Activated T-helper 17 cell treated with anti-CD3 and anti-CD28 coated beads, Interleukin-2, amount 50 U/mL, for 72 hours (primary cell): ENCODE measurements at places on chromosomes 16 and 17. TPM values are rescaled to one million over a fixed set of nuclear protein-coding genes. Genes with fewer than 3 reads are reported as not detected.
A peak's percentile ranks its signal among the peaks of the same experiment; 100 is the strongest.

Gene CACNG1
- not detected for total RNA-seq

Gene CRHR1
- not detected for total RNA-seq

Gene FOXN1
- not detected for total RNA-seq

Gene ATAD5
- total RNA-seq: 35.8 TPM

Gene TEX19
- total RNA-seq: 0.28 TPM

Gene CEP295NL
- total RNA-seq: not detected

DNA sequence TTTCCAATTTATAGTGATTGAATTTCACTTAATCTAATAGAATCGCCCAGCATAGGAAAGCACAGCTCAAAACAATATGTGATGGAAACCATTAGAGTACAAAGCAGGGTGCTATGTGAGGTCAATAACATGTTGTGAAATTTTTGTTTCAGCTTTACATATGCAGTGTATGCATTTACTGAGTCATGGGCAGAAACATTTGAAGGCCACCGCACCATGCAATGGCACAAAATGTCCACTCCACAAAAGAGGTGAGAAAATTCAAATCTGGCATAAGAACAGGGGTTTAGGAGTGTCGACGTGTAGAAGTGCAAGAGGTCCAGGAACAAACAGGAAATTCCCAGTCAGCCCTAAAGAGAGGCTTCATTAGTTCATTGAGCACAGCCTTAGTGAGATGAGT, 131.2 kb downstream of the ANKFN1 start:
- ATAC-seq: no peak

- no peak for ATAC-seq
These were observed 24.9 kb downstream of the KIAA0513 start for GRCh38 chr16:85052536-85052935.

GRCh38 chr17:7576432-7576937, 3.0 kb upstream of the CD68 start:
- no peak for ATAC-seq

DNA sequence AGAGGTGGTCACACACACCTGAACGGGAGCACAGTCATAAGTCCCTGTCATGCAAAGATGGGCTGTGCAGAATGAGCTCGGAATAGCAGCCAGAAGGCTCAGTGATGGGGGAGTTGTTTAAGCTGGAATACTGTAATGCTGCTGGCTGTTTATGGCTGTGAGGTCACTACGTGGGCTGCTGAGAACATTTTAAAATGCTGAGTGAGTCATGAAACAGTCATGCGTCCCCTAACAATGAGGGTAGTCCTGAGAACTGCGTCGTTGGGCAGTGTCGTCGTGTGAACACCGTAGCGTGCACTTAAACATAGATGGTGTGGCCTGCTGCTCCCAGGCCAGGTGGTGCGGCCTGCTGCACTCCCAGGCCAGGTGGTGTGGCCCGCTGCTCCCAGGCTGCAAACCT, 39.7 kb downstream of the TBCD start:
- no peak for ATAC-seq

GRCh38 chr17:79745641-79746105, 14.9 kb downstream of the ENPP7 start:
- peak; percentile 47 for ATAC-seq

- ATAC-seq: peak; percentile 80
These were observed 27.8 kb downstream of the CASKIN2 start for GRCh38 chr17:75487351-75488070.

DNA sequence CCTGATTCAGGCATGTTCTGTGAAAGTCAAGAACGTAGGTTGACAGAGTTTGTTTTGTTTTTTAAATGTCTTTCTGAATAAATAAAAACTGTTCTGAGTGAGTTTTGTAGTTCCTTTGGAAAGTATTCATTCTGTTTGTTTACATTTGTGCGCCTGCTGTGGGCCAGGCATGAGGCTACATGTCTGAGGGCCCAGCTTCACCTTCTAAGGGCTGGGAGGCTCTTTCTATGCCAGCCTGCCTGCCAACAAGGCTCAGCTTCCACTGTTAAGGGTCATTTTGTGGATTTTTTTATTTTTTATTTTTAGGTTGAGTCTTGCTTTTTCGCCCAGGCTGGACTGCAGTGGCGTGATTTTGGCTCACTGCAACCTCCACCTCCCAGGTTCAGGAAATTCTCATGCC, 6.1 kb downstream of the WWOX start:
- no peak for ATAC-seq

- ATAC-seq: no peak
These were observed 5.6 kb upstream of the CRYM start for GRCh38 chr16:21283521-21284289.

DNA sequence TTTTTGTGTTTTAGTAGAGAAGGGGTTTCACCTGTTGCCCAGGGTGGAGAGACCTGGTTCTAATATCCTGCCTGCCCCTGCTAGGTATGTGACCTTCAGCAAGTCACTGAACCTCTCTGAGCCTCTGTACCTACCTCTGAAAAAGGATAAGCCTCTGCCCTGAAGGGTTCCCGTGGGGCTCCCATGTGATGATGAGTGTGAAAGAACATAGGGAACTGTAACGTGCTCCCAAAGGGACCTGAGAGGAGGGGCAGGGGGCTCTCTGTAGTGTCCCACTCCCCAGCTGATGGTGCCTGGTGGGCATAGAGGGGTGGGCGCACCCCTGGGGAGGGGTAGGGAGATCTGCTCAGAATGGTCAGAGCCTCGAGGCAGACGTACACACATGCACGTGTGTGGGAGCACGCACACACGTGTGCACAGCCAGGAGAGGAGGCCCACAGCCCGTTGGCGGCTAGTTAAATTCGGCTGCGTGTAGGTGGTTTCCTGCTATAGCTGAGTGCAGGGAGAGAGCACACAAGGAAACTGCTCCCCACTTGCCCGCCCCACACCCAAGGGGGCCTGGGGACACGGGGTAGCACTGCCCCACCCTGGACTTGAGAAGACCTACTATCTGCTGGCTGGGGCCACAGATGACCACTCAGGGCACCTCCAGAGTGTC, 6.7 kb downstream of the KCNH4 start:
- ATAC-seq: peak; percentile 11

DNA sequence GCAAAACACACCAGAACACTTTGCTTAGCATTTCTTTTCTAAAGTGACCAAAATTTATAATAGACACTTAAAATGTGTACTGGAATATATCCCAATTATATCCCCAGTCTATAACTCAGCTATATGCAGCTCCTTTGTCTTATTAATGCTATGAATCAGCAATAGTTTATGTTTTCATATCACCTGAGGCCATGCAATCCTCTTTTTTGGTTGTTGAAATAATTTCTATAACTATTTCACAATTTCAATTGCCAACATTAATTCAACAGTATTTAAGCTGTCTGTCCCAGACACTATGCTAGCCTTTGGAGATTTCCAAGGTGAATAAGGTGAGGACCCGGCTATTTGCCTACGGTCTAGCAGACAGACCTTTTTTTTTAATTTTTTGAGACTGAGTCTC, 17.2 kb upstream of the BMERB1 start:
- ATAC-seq: no peak

DNA sequence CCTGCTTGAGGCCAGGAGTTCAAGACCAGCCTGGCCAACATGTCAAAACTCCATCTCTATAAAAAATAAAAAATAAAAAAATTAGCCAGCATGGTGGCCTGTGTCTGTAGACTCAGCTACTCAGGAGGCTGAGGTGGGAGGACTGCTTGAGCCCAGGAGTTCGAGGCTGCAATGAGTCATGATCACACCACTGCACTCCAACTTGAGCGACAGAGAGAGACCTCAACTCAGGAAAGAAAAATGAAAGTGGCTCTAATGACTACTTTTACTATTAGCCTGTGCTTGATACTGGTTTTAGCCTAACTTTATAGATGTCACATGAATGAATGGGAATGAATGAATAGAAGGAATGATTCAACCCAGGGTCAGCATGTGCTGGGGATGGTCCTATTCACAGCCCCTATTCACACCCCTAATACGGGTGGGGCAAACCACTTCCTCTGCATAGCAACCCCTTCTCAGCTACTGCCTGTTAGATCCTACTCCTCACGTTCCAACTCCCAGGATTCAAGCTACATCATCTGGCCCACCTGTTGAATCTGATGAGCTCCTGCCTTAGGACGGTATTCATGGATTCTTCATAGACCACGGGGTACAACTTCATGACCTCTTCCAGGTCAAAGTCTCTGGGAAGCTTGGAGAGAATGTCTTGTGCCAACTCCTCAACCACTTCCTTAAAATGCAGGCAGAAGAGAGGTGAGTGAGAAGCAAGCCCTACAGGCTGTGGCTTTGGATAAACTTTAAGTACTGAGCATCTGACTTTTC, 40.5 kb downstream of the LYRM1 start:
- peak; percentile 6 for ATAC-seq

DNA sequence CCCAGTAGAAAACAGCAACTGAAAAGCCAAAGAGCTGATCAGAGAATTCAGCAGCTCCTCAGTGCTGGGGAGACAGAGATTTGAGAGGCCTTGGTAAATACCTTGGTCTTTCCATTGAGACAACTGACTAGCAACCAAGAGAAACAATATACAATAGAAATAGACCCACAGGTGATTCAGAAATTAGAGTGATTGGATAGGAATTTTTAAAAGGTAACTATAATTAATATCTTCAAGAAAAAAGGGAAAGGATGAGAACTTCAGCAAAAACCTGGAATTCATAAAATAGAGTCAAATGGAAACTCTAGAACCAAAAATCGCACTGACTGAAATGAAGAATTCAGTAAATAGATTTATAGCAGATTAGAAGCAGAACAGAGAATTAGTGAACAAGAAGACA, 32.5 kb upstream of the ITGAX start:
- no peak for ATAC-seq

- peak; percentile 47 for ATAC-seq
These were observed 232.4 kb upstream of the PSMD7 start for GRCh38 chr16:74064120-74064735.

GRCh38 chr17:57662644-57663308, 82.3 kb downstream of the CCDC182 start:
- ATAC-seq: peak; percentile 47

DNA sequence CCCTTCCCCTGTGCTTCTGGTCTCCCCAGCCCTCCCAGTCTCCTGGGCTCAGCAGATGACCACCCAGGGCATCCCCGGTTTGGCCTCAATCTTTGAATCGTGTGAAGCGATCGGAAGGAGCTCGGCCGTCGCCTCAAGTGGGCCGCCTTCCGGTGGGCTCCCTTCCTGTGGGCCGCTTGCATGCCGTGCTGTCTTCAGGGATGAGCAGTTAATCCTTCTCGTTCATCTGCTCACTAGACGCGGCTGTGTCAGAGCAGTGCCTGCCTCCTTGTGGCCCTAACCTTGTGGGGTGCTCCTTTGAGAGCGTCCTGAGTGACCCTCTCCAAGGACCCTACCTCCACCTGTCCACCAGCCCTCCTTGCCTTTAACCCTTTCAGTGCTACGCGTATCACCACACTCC, 40.4 kb downstream of the BAIAP2 start:
- no peak for ATAC-seq

- no peak for ATAC-seq
These were observed 148.4 kb downstream of the PITPNC1 start for GRCh38 chr17:67525239-67526135.

GRCh38 chr16:10242097-10242496, 59.9 kb upstream of the GRIN2A start:
- ATAC-seq: no peak
